ENCODE measurements at places on chromosomes 5 and 9.

DNA sequence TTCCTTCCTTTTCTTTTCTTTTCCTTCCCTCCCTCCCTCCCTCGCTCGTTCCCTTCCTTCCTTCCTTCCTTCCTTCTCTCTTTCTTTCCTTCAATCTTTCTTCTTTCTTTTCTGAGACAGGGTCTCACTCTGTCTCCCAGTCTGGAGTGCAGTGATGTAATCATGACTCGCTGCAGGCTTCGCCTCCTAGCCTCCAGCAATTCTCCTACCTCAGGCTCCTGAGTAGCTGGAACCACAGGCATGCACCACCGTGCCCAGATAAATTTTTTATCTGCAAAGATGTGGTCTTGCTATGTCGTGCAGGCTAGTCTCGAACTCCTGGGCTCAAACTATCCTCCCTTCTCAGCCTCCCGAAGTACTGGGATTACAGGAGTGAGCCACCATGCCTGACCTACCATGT, 81.4 kb downstream of the SPATA31C2 start:
- H3K27me3 ChIP-seq, result no peaks in the 10 kb centered on the region
- no peak overlapping the region for H3K4me3 ChIP-seq
- no peak for DNase-seq
- H3K27ac ChIP-seq, result no peak overlapping the region
- no peaks in the 10 kb centered on the region for H3K36me3 ChIP-seq

DNA sequence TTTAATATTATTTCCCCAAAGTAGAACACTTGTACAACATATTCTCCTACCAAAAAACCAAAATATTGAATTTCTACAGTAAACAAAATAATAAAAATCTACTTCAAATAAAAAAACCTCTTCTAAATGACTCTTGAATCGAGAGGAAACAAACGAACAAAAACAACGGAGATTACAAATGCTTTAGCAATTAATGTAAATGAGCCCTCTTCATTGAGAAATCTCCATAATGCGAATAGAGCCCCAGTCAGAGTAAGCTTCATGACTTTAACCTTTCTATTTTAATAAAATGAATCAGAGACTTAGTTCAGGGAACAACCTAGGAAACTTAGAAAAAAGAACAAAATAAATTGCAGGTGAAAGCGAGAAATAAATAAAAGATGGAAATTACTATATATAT, 129.3 kb upstream of the SEMA6A start:
- no peaks in the 10 kb centered on the region for H3K27me3 ChIP-seq
- DNase-seq, result no peak
- no peak overlapping the region for H3K27ac ChIP-seq
- H3K4me1 ChIP-seq, result no peaks in the 10 kb centered on the region

- no peak overlapping the region for H3K4me3 ChIP-seq
- H3K4me1 ChIP-seq, result no peaks in the 10 kb centered on the region
- H3K27me3 ChIP-seq, result peaks cover 2% of the 10 kb centered on the region
- DNase-seq, result no peak
- no peak overlapping the region for H3K27ac ChIP-seq
Observed at GRCh38 chr9:70514273-70514672, 99.8 kb upstream of the KLF9 start.

DNA sequence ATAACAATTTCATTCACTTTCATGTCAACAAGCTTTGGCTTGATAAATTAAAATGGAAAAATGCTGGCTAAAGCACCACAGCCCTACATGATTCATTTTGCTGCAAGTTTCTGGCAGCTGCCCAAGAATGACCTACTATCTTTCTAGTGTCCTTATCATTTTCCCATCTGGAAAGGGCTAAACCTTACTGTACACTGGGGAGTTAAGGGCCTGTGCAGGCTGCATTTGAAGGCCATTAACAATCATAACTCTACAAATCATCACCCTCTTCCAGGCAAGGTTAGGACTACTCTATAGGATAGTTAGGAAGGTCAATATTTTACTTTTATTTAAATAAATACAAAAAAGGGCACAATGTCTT, 579.7 kb upstream of the ZNF608 start:
- H3K36me3 ChIP-seq, result no peaks in the 10 kb centered on the region
- no peak for DNase-seq
- no peaks in the 10 kb centered on the region for H3K27me3 ChIP-seq
- no peak overlapping the region for H3K27ac ChIP-seq
- H3K4me3 ChIP-seq, result no peak overlapping the region

DNA sequence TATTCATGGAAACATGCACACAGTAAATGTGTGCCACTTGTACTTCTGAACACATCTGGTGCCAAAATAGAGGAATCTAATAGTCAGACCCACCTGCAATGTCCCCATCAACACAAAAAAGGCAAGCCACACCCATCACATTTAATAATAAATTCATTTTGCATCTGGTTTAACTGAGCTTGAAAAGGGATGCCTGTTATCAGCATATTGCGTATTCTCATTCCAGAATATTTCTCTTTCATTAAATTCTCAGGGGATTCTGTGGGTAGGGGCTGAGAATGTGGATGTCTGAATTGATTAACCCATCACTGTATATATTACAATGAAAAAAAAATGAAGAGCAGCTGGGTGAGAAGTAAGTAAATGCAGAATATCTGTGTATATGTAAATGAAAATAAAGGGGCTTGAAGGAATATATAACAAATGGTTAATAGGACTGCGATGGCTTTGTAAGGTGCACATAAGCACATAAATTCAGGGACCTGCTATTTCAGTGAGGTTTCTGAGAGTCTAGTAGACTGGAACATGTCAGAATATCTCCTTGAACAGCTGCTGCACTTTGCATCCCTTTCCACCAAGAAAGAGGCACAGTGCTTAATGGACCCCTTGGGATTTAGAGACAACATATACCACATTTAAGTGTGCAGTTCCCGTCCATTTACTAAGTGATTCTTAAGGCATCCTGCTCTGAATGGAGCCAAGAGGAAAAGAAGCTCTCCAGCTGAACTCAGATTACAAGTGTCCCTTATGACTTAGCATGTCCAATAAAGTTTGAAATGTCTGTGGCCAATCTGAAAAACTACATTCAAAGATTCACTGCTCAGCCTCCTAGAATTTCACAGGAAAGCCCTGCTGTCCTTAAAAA, 104.1 kb upstream of the NIPBL start:
- H3K4me1 ChIP-seq, result no peaks in the 10 kb centered on the region
- H3K27me3 ChIP-seq, result no peaks in the 10 kb centered on the region
- H3K36me3 ChIP-seq, result no peaks in the 10 kb centered on the region
- DNase-seq, result no peak
- H3K4me3 ChIP-seq, result no peak overlapping the region

DNA sequence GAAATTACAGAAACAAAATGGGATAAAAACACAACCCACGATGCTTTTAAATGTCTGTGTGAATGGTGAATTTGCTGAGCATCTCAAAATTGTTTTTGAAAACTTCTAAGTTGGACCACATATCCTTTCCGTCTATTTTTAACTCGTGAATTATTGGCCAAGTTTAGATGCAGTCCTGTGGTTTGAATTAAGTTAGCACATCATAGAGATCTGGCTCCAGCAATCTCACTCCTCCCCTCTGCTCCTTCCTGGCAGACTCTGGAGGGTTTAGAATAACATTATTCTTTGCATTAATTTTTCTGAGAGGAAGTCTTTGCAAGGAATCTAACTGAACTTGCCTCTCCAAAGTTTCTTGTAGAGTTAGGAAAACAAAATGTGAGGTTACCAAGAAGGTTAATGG, 14.5 kb upstream of the ANKRD55 start:
- H3K4me3 ChIP-seq, result no peak overlapping the region
- H3K27me3 ChIP-seq, result no peaks in the 10 kb centered on the region
- H3K36me3 ChIP-seq, result no peaks in the 10 kb centered on the region
- DNase-seq, result no peak
- no peak overlapping the region for H3K27ac ChIP-seq

DNA sequence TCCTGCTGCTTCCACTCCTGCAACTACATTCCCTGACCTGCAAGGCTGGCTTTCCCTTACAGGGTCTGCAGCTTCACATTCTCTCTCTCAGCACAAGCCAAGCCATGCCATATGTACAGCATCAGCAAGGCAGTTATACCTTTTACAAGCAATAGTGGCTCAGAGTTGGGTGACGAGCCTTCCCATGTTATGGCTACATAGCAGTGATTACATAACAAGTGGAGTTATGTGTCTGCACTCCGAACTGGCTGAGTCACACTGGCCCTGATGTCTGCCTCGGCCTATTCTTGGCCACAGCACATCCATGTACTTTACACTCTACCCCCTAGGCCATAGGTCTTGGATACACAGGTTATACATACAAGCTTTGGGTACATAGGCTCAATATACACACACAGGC, 52.0 kb upstream of the SNCAIP start:
- no peaks in the 10 kb centered on the region for H3K36me3 ChIP-seq
- no peaks in the 10 kb centered on the region for H3K27me3 ChIP-seq
- H3K27ac ChIP-seq, result no peak overlapping the region

- no peaks in the 10 kb centered on the region for H3K4me1 ChIP-seq
- H3K36me3 ChIP-seq, result no peaks in the 10 kb centered on the region
- no peak overlapping the region for H3K4me3 ChIP-seq
Observed at GRCh38 chr9:27447031-27447683, 76.9 kb upstream of the IFNK start.

DNA sequence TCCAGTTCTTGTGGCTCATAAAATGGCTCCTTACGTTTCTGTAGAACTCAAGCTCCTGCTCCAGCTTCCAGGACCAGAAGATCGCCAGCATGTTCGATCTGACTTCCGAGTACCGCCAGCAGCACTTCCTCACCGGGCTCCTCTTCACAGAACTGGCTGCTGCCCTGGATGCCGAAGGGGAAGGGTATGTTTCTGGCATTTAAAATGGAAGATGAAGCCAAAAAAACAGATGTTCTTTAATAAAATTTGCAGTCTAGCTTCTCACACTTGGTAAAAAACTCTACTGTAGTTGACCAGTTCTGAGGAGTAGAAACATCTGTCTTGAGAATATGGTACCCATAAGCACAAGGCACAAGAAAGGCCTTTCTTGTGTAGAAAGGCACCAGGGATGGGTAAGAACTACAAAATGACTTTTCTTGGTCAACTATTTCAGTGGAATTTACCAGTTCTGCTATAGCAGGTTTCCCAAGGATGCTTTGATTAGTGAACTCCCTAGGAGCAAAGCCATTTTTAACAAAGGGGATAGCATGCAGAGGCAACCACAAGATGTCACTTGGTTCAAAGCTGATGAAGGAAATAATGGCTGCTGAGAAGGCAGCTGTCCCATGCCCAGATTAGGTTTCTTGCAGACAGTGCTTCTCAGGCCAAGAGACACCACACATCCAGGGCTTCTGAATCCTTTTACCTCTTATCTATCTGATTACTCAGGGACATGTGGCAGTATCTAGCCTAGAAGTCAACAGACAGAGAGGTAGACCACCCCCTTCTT, 192.4 kb downstream of the DOCK8 start:
- H3K27ac ChIP-seq, result no peak overlapping the region
- no peaks in the 10 kb centered on the region for H3K4me1 ChIP-seq
- peaks cover 80% of the 10 kb centered on the region for H3K36me3 ChIP-seq
- no peaks in the 10 kb centered on the region for H3K27me3 ChIP-seq

- no peak overlapping the region for H3K27ac ChIP-seq
- no peaks in the 10 kb centered on the region for H3K27me3 ChIP-seq
- no peak overlapping the region for H3K4me3 ChIP-seq
- H3K36me3 ChIP-seq, result no peaks in the 10 kb centered on the region
Observed at GRCh38 chr9:21670374-21670773, 132.1 kb upstream of the MTAP start.

DNA sequence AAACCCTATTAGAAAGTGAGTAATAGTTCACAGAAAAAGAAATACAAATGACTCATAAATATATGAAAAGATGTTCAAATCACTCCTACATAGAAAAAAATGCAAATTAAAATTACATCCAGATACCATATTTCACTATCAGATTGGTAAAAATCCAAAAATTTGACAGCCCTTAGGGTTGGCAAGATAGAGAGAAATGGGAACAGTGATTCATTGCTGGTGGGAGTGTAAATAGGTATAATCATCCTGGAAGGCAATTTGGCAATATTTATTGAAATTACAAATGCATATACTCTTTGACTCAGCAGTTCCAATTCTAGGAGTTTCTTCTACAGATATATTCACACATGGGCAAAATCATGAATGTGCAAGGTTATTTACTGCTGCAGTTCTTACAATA, 273.5 kb downstream of the NR2F1-AS1 start:
- H3K4me1 ChIP-seq, result no peaks in the 10 kb centered on the region
- no peaks in the 10 kb centered on the region for H3K36me3 ChIP-seq
- H3K27me3 ChIP-seq, result no peaks in the 10 kb centered on the region
- H3K27ac ChIP-seq, result no peak overlapping the region
- DNase-seq, result no peak
- H3K4me3 ChIP-seq, result no peak overlapping the region

GRCh38 chr9:128420651-128421481, at the start of gene CERCAM:
CERCAM (plus strand) TSS chr9:128420857; CDS start chr9:128420878, 21 bp downstream.
- no peaks in the 10 kb centered on the region for H3K36me3 ChIP-seq
- H3K4me3 ChIP-seq, result peak within 1 kb of the TSS; percentile 52
- H3K27ac ChIP-seq, result no peak within 1 kb of the TSS
- peaks cover 20% of the 10 kb centered on the region for H3K27me3 ChIP-seq
- peaks cover 25% of the 10 kb centered on the region for H3K4me1 ChIP-seq

- no peaks in the 10 kb centered on the region for H3K27me3 ChIP-seq
- H3K27ac ChIP-seq, result no peak overlapping the region
- DNase-seq, result no peak
- H3K36me3 ChIP-seq, result no peaks in the 10 kb centered on the region
- no peaks in the 10 kb centered on the region for H3K4me1 ChIP-seq
Observed at GRCh38 chr9:117938896-117939295, 234.7 kb downstream of the TLR4 start.

- no peaks in the 10 kb centered on the region for H3K27me3 ChIP-seq
- H3K4me1 ChIP-seq, result no peaks in the 10 kb centered on the region
- H3K4me3 ChIP-seq, result no peak overlapping the region
- no peak overlapping the region for H3K27ac ChIP-seq
- DNase-seq, result peak; percentile 29
- no peaks in the 10 kb centered on the region for H3K36me3 ChIP-seq
Observed at GRCh38 chr5:42057254-42057690, 132.2 kb downstream of the FBXO4 start.

DNA sequence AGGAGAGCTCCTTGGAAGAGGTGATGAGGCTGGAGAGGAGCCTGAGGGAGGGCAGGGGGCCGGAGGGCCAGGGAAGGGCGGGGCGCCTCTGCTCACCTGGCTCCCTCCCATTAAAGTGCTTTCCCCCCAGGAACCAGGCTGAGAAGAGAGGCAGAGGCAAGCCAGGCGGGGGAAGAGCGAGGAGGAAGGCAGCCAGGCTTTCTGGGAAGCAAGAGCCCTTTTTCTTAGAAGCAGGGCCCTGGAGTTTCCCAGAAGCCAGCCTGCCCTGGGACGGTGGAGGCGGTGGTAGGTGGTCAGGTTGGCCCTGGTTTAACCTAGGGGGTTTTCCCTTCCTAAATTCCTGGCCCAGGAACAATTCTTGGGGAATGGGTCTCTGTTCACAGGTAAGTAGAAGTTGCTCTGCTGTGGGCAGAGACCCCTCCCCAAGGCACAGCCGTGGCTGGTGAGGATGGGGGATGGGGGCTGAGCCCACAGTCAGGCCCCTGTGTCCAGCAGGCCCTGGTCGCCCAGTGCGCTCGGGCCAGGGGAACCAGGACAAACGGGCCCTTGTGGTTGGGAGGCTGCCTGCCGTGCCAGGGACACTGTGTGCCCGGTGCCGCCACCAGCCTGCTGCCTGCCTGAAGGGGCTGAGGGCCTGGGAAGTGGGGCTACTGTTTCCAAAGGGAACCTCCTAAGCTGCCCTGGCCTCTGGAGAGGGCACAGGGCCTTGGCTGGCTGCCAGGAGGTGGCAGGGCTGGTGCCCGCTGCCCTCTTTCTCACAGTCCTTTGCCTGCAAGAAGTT, 16.6 kb upstream of the RALGDS start:
- peaks cover 8% of the 10 kb centered on the region for H3K36me3 ChIP-seq
- H3K4me1 ChIP-seq, result peaks cover 99% of the 10 kb centered on the region
- H3K27ac ChIP-seq, result peak overlapping the region; percentile 38
- no peak for DNase-seq

- no peaks in the 10 kb centered on the region for H3K27me3 ChIP-seq
- H3K4me3 ChIP-seq, result no peak overlapping the region
- no peaks in the 10 kb centered on the region for H3K4me1 ChIP-seq
- no peak overlapping the region for H3K27ac ChIP-seq
- DNase-seq, result no peak
Observed at GRCh38 chr9:5951686-5952211, 61.1 kb downstream of the MLANA start.
